RWPE1 (cell line): ENCODE measurements at places on chromosomes 16 and 17.

DNA sequence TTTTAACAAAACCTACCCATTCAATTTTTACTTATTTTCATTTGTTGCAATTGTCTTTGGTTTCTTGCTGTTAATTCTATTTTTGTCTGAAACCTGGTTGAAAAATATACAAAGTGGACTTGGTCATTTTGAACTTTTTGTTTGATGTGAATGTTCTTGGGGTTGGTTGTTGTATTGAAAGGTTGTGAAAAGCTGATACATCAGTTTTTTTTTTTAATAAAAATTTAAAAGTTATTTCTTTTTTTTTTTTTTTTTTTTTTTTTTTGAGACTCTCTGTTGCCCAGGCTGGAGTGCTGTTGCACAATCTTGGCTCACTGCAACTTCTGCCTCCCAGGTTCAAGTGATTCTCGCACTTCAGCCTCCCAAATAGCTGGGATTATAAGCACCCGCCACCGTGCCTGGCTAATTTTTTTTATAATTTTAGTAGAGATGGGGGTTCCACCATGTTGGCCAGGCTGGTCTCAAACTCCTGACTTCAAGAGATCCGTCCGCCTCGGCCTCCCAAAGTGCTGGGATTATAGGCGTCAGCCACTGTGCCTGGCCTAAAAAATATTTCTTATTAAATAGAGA is 28.9 kb downstream of the WIPF2 start:
- no peak for DNase-seq

- no peak for DNase-seq
Measured at GRCh38 chr17:68455901-68456338, 1.4 kb downstream of the WIPI1 start.

DNA sequence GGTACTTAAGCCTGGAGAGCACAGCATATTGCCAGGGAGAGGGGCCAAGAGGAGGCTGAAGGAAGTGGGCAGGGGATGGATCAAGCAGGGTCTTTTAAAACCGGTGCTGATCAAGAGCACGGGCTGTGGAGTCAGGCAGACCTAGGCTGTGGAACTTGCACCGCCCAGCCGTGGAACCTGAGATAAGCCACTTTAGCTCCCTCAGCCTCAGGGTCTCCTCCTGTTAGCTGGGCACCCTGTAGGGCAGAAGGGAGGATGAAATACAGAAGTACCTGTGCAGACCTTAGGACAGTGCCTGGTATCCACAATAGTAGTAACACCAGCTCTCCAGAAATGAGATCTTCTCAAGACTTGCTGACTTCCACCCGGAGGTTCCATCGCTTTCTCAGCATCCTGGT is 9.3 kb downstream of the ODAD4 start:
- no peak for DNase-seq

DNA sequence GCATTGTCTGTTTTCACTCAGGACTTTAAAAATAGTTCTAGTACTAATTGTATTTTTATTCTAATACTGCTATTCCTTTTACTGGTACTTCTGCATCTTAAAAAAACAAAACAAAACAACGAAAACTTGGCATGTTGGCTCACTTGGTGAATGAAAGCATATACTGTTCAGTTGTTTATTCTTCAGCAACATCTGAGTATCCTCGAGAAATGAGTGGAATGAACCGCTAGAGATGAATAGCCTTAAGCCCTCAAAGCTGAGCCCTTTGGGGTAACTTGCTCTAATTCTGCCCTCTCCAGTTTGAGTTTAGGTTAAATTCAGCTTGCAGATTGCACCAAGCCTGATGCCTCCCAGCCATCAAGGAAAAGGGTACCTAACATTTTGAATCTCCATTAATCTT is 126.5 kb downstream of the WWOX start:
- DNase-seq: no peak

- DNase-seq: no peak
Measured at GRCh38 chr16:68826652-68827051, 16.7 kb upstream of the TANGO6 start.

- no peak for DNase-seq
Measured at GRCh38 chr17:66712453-66712852, 122.5 kb upstream of the CACNG5 start.
